ENCODE measurements at places on chromosomes 5 and 9.

DNA sequence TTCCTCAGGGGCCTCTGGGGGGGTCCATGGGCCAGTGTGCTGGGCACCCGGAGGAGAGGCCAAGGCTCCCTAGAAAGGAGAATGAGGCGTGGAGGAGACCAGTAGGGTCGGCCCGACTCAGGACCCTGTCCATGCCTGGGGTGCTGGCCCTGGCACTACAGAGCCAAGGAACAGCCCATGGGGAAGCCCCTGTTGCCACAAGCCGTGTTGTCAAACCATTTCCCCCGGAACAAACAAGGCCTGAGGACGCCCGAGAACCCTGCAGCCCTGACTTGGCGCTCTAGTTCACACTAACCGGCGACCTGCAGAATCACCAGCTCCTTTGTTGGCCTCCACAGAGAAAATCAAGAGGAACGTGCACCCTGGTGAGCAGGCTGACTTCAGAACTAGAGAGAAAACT, 41.6 kb upstream of the SLC12A7 start:
- no peak for DNase-seq

GRCh38 chr5:125014202-125014601, 267.8 kb upstream of the ZNF608 start:
- no peak for DNase-seq

DNA sequence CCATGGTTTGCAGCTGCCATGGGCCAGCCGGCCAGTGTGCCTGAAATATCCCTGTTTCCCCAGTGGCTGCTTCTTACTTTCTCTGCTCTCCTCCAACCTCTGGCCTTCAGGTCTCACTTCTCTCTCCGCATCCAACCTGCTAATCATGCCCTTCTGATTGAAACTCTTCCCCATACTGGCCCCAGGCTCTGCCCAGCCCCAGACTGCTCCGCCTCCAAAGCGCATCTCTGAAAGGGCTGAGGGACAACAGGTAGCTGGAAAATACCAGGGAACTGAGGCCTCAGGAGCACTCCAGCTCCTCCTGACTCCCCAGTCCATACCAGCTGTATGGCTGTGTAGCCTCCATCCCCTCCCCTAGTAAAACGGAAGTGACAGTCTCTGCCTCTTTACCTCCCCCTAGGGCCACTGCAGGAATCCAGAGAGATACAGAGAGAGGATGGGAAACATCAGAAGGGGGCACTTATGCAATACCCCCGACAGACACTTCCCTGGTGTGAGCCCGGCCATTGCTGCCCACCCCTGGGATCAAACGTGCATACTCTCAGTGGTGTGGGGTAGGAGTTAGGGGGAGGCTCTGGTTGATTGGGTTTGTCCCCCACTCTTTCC, 34.2 kb downstream of the PAX5 start:
- DNase-seq: no peak

GRCh38 chr5:107396351-107396690, 274.4 kb downstream of the EFNA5 start:
- no peak for DNase-seq

- peak; percentile 0 for DNase-seq
Measured at GRCh38 chr5:39716532-39717028, 291.8 kb upstream of the DAB2 start.

- no peak for DNase-seq
Measured at GRCh38 chr9:136532799-136533774, 12.8 kb downstream of the NOTCH1 start.

DNA sequence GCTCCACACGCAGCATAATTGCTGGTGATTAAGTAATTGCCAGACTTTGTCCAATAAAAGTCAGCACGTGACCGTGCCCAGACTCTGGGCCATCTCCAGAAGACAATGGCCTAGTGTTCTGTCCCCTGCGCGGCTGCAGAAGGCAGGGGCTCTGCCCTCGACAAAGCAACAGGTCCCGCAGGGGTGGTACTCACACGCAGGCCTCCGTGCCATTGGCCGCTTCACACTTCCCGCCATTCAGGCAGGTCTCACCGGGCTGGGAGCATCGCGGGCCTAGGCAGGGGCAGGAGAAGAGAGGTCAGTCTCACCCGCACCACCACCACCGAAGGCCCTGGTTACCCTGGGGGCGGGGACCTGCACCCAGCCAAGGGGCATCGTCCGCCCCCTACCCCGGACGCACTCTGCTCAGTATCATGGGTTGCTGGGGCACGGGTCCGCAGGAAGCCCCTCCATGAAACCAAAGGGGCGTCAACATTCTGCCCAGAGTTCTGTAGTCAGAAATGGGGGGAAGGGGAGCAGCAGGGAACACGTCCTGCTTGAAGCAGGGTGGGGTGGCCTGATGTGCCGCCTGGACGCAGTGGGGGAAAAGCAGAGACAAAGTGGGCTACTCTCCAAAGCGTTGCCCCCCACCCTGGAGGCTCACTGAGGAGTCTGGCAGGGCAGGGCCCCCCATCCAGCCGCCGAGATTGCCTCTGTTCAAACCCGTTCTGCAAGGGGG, 1.9 kb downstream of the NOTCH1 start:
- no peak for DNase-seq

GRCh38 chr5:161134956-161135355, 282.9 kb upstream of the ATP10B start:
- DNase-seq: no peak

DNA sequence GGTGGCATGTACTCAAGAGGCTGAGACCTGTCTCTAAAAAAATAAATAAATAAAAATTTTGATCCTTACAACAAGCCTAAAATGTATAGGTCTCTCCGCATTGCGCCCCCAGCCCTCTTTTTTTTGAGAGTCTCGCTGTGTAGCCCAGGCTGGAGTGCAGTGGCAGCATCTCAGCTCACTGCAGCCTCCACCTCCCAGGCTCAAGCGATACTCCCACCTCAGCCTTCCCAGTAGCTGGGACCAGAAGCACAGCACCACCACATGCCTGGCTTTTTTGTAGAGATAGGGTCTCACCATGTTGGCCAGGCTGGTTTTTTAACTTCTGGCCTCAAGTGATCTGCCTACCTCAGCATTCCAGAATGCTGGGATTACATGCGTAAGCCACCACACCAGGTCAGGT, 2.2 kb upstream of the GARIN3 start:
- no peak for DNase-seq

- DNase-seq: no peak
Measured at GRCh38 chr9:120694559-120694958, 19.7 kb downstream of the MEGF9 start.

- DNase-seq: peak; percentile 1
Measured at GRCh38 chr5:151569132-151570046, 21.7 kb downstream of the FAT2 start.

DNA sequence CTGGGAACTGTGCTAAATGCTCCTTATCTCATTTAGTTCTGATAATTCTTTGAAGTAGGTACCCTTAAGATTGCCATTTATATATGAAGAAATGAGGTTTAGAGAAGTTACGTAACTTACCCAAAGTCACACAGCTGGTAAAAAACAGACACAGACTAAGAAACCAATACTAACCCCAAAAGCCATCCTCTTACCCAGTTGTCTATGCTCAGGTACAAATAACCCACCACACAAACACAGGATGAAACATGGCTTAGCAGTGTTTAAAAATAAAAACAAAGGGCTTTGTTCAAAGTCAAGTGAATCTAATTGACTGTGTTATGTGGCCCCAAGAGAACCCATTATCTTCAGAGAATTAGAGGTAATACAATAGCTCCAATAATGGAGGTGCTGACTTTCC, 37.0 kb upstream of the IL7R start:
- DNase-seq: no peak

DNA sequence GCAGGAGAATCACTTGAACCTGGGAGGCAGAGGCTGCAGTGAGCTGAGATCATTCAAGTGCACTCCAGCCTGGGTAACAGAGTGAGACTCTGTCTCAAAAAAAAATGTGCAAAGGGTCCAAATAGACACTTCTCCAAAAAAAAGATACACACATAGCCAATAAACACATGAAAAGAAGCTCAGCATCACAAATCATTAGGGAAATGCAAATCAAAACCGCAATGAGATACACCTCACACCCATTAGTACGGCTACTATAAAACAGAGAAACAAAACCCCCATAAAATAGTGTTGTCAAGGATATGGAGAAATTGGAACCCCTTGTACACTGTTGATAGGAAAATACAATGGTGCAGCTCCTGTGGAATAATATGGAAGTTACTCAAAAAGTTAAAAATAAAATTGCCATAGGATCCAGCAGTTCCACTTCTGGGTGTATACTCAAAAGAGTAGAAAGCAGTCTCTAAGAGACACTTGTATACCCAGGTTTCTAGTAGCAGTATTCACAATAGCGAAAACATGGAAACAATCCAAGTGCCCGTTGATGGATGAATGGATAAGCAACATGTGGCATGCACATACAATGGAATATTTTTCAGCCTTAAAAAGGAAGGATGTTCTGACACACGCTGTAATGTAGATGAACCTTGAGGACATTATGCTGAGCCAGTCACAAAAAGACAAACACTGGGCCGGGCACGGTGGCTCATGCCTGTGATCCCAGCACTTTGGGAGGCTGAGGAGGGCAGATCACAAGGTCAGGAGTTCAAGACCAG, 57.2 kb upstream of the PPARGC1B start:
- DNase-seq: no peak

GRCh38 chr5:7208938-7209337, 187.0 kb upstream of the ADCY2 start:
- DNase-seq: no peak

- DNase-seq: no peak
Measured at GRCh38 chr9:131870156-131870555, 130.3 kb upstream of the RAPGEF1 start.

GRCh38 chr9:79020276-79020675, 551.5 kb upstream of the TLE4 start:
- no peak for DNase-seq

DNA sequence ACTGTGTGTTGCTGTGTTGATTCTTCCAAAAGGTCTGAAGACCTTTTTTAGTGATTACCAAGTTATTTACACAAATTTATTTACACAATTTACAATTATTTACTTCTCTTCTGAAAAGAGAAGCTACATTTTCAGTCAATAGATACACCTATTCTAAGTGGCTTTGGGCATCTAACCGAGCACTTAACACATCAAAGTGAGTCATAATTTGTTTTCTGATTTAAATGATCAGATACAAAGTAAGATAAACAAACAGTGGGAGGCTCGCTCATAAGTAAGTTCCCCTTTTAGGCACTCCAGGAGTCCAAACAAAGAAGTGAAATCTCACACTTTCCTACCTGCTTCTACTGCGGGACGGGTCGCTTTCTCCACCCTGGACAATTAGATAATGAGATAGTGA, 90.2 kb downstream of the APBA1 start:
- no peak for DNase-seq

DNA sequence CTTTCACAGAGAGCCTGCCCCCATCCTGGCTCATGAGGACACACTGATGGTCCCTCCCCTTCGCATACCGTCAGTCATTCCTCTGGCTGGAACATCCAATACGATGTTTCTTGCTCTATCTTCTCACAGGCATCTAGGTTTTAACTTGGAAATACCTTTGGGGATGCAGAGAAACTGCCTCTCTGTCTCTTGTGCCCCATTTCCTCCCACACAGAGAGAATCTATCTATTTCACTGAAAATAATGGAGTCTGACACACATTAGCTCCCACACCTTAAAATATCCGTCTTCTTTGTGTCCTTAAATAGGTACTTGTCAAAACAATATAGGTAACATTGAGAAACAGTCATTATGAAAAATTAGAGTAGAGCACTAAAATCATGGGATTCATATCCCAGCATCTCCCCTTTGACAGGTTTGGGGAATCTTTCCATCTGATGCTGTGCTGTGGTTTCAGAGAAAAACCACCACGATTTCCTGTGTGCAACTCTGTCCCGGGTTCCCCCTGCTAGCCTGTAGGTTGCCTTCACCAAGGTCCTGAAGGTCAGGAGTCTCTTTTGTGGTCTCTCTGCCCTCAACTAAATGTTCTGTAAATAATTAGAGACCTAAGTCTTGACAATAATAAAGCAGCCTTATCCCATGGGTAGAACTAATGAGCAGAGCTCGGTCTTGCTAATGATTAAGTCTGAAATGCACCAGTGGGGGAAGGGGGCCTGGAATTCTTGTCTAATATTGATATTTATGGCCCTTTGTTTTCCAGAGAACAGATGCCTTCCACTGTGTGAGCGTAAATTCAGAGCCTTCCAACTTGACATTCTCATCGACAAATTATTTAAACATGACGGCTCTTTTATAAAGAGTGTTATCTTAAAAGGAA, 371.0 kb downstream of the ICE1 start:
- DNase-seq: no peak

GRCh38 chr9:110129425-110129824, 78.5 kb downstream of the C9orf152 start:
- DNase-seq: no peak

DNA sequence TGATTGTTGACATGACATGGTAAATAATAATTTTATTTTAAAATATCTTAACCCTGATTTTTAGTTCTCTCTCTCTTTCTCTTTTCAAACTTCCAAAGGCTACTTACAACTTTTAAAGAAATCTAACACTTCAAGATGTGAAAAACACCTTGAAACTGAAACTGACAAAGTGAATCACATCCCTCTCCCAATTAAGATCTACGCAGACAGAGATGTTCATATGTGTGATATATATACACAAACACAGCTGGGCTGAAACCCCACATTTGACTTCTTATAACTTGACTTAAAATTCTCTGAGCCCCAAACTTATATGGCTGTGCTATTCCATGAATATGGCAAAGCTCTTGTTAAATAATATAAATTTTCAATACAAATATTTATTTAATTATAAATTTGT, 261.2 kb upstream of the PTPRD start:
- no peak for DNase-seq

- no peak for DNase-seq
Measured at GRCh38 chr9:93654351-93654961, 78.1 kb downstream of the PHF2 start.

- DNase-seq: no peak
Measured at GRCh38 chr9:71644819-71645362, 123.4 kb downstream of the CEMIP2 start.

DNA sequence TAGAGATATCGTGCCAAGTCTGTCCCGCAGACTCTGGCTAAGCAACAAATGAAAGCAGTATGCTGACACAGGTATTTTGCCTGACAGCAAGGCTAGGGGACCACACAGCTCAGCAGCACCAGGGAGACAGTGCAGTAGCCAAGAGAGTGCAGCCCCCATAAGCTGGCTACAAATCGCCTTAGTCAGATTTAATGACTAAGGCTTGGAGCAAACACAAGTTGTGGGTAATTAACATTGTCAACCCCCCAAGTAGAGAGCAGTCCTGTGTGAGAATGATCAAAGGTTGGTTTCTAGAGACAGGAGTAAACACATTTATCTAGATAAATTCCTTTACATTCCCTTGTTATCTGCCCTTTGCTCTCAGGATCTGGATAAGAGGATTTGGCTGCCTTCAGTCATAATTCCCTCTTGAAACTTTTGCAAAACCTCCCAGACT, 1434.5 kb upstream of the CDH6 start:
- no peak for DNase-seq

Data from stimulated activated CD4-positive, alpha-beta T cell treated with anti-CD3 and anti-CD28 coated beads, Interleukin-1b, Interleukin-23, amount 100 ng/mL, for 24 hours (primary cell).